ENCODE measurements at places on chromosomes 5 and 9.

GRCh38 chr9:94054716-94055115 lies 29.5 kb upstream of the PTPDC1 start:
- no peak for DNase-seq

GRCh38 chr5:76724871-76725270 lies 8.9 kb downstream of the F2R start:
- DNase-seq, result no peak

DNA sequence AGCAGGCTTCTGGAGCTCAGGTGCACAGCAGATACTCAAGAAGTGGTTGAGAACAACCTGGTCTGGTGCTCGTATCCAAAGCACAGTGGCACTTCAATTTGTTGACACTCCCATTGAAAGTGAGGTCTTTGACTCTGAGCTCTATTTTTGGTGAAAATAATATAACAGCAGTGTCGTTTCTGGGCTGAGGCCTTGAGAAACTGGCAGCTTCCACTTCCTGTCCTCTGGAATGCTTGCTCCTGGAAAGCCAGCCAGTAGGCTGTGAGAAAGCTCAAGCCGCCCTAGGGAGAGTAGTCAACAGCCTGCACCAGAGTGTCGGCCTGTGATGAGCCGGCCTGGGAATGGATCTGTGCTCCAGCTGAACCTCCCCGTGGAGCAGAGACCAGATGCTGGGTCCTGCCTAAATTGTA lies 6.8 kb upstream of the SUSD3 start:
- DNase-seq, result no peak

- no peak for DNase-seq
Observed at GRCh38 chr5:78594610-78595457, 53.7 kb downstream of the LHFPL2 start.

- no peak for DNase-seq
Observed at GRCh38 chr9:137832830-137833590, 44.6 kb upstream of the CACNA1B start.

DNA sequence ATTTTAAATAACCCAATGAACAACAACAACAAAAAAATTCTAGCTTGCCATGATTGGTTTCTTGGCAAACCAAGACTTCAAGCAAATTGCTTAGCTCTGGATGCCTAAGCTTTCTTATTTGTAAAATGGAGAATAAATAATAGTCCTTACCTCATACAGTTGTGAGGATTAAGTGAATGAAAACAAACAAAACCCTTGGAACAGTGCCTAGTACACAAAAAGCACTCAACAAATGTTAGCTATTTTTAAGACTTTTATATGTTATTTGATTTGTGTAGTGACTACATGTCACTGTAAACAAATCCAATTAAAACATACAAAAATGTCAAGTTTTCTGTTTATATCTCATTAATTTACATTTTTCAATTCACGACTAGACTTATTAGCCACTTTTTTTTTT lies 13.5 kb upstream of the HOMER1 start:
- no peak for DNase-seq

GRCh38 chr5:74028406-74028805 lies 402.4 kb downstream of the ARHGEF28 start:
- DNase-seq, result no peak

- DNase-seq, result no peak
Observed at GRCh38 chr9:126420135-126420534, 93.5 kb downstream of the MVB12B start.

- no peak for DNase-seq
Observed at GRCh38 chr5:138677782-138678181, 75.4 kb upstream of the CTNNA1 start.
